ENCODE measurements at places on chromosomes 6 and 20.
A peak's percentile ranks its signal among the peaks of the same experiment; 100 is the strongest.

- no peak for DNase-seq
These were observed 61.5 kb upstream of the FKBP1C start for GRCh38 chr6:63149730-63150129.

GRCh38 chr6:145214570-145214969, 520.8 kb downstream of the EPM2A start:
- DNase-seq, result peak; percentile 23

DNA sequence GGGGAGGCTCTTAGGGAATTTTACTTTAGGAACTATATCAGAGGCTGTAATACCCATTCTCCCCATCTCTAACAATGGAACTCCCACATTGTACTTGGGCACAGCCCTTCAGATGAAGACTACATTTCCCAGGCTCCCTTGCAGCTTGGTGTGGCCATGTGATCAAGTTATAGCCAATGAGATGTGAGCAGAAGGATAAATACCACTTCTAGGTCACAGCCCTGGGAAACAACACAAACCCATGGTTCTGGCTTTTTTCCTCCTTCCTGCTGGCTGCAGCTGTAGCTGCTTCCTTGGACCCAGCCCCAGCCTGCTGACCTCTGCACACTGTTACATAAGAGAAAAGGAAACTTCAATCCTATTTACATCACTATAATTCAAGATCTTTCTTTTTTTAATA, 445.9 kb upstream of the JARID2 start:
- peak; percentile 84 for DNase-seq

GRCh38 chr6:114419175-114419574, 76.4 kb upstream of the HS3ST5 start:
- no peak for DNase-seq

- DNase-seq, result no peak
These were observed 712 bp downstream of the DEK start for GRCh38 chr6:18263418-18264218.

DNA sequence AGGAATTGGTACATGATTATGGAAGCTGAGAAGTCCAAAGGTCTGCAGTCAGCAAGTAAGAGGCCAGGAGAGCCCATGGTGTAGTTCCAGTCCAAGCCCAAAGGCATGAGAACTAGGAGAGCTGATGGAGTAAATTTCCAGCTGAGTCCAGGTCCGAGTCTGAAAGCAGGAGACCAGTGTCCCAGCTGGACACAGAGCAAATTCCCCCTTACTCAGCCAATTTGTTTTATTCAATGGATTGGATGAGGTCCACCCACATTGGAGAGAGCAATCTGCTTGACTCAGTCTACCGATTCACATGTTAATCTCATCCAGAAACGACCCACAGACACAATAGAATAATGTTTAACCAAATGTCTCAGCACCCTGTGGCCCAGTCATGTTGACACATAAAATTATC, 14.9 kb downstream of the TMEM181 start:
- no peak for DNase-seq

GRCh38 chr6:30615219-30615957, 1.7 kb downstream of the PPP1R10 start:
- DNase-seq, result peak; percentile 92

- peak; percentile 95 for DNase-seq
These were observed at the start of gene ULBP2 for GRCh38 chr6:149941583-149942460. Gene ULBP2 (plus strand): TSS chr6:149942014. CDS start chr6:149942073, 59 bp downstream.

DNA sequence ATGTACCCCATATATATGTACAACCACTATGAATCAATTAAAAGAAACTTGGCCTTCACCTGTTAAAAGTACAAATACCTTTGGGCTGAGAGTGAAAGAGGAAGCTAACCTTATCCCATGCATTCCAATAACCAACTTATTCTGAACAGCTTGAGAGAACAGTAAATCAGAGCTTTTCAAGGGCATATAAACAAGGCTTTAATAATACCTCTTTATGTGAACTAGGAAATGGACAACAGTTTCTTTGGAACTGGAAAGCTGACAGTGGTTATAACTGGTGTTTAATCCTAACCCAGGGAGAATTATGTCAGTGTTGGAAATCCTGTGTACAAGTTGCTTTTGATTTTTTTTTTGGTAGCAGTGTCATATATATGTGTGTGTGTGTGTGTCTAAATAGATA, 170.5 kb downstream of the TFAP2B start:
- DNase-seq, result no peak

DNA sequence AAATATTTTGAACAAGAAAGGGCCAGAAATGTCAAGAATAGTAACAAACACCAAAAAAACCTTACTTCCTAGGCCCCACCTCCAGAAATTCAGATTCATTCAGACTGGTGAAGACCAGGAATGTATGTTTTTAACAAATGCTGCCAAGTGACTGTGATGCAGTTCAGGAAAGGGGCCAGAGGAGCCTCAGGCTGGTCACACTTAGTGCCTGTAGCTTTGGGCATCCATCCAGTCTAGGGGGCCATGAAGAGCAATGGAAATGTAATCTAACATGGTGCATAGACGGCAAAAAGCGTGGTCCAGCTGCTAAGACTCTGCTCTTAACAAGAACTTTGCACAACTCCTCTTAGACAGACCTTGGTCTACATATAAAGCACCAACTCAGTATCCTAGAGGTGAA, 7.1 kb downstream of the GJA1 start:
- DNase-seq, result no peak

- DNase-seq, result no peak
These were observed 154.0 kb downstream of the ZDHHC14 start for GRCh38 chr6:157534977-157535339.

- no peak for DNase-seq
These were observed 18.3 kb upstream of the ASF1A start for GRCh38 chr6:118875672-118876071.

DNA sequence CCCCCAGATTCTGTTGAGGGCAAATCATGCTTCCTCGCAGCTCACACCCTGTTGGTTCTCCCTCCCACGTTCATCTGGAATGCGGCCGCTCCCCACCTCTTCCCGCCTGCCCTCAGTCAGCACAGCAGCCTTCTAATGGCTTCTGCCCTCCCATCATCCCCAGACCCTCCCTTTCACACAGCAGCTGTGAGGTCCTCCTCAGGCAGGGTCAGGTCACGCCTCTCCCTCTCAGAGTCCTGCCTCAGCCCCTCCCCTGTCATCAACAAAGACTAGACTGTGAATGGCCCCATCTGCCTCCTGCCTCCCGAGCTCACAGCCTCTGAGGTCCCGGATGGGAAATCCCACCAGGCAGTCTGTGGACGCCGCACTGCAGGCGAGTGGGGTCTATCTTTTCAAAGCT, 7.9 kb upstream of the BHLHE23 start:
- DNase-seq, result no peak

DNA sequence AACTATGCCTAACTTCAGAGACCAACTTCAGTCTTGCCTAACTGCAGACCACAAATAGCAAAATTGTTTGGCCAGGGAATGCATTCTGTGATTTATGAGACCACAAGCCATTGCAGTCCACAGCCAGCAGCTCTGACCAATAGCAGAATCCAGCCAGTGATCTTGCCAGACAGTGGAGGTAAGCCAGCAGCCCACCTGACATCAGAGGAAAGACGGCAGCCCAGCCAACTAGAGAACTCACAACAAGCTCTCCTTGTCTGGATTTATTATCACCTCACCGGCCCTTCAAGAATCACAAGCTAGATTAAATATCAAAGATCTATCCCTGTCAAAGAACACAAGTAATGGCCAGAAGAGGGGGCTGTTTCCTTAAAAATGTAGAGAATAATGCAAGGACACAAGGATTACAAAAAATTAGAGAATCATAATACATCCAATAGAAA, 66.5 kb upstream of the SLC35F1 start:
- DNase-seq, result peak; percentile 33

DNA sequence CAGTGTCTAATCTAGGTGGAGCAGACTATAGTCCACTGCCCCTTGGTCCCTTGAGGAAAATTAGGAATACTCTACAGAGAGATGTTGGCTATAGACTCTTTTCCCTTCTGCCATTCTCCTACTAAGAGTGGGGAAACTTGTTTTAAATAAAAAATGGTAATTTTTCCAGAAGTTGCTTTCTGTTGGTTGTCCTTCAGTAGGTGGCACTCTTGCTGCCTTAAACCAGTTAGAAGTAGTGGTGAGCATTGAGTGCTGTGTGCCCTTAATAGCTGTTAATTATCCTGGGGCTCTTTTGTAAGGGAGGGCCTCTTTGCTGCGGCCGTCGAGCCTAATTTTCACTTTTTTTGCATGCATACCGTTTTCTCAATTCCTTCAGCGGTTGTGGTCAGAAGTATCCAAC, 2.8 kb downstream of the CMTR1 start:
- DNase-seq, result no peak

GRCh38 chr20:33709905-33710541, 10.1 kb downstream of the PXMP4 start:
- no peak for DNase-seq

GRCh38 chr20:2521369-2522305, 12.9 kb upstream of the ZNF343 start:
- DNase-seq, result peak; percentile 37

- no peak for DNase-seq
These were observed 123.4 kb upstream of the SUPT3H start for GRCh38 chr6:45500924-45501816.

DNA sequence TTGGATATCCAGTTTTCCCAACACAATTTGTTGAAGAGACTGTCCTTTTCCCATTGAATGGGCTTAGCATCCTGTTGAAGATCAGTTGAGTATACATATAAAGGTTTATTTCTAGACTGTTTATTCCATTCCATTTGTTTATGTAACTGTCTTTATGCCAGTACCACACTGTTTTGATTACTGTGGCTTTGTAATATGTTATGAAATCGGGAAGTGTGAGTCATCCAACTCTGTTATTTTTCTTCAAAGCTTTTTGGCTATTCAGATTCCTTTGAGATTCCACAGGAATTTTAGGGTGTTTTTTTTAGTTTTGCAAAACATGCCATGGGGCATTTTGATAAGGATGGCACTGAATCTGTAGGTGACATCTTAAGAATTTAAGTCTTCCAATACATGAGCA, 188.3 kb downstream of the BMP7 start:
- no peak for DNase-seq

DNA sequence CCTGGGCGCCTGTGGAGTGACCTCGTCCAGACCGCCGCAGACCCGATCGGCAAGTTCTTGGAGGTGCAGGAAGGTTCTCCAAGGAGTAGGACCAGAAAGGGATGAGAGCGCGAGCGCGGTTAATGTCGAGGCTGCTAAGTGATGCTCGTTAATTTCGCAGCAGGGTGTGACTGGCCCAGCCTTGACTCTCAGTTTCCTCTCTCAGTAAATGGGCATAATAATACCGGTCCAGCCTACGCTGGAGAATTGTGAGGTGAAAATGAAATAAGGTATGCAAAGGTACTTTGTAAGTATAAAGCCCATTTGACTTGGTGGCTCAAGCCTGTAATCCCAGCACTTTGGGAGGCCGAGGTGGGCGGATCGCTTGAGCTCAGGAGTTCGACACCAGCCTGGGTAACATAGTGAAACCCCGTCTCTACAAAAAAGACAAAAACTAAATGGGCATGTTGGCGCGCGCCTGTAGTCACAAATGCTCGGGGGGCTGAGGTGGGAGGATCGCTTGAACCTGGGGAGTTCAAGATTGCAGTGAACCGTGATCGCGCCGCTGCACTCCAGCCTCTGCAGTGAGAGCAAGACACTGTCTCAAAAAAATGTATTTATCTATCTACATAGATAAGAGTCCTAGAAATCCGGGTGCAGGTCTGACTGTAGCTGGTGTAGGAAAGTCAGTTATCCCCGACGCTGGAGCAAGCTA, 634 bp upstream of the BTBD9 start:
- no peak for DNase-seq

DNA sequence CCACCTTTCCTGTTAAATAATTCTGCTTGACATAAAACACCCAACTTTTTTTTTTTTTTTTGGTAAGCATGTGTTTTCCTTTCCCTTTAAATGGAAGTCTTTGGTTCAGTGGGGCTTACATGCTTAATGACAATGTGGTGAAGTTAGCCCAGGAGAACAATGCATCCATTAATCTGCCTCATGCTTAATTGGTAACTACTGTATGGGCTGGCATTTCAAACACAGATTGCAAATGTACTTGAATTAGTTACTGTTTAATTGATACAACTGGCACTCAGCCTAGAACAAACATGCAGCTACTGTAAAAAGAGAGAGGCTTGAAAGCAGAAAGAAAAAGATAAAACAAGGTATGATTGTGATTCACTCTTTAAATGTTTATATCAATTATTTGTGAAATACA, 483.6 kb upstream of the NOX3 start:
- no peak for DNase-seq

- DNase-seq, result no peak
These were observed 28.1 kb downstream of the NFYA start for GRCh38 chr6:41100871-41101287.

- no peak for DNase-seq
These were observed 114.6 kb upstream of the TAB2 start for GRCh38 chr6:149202952-149203351.

DNA sequence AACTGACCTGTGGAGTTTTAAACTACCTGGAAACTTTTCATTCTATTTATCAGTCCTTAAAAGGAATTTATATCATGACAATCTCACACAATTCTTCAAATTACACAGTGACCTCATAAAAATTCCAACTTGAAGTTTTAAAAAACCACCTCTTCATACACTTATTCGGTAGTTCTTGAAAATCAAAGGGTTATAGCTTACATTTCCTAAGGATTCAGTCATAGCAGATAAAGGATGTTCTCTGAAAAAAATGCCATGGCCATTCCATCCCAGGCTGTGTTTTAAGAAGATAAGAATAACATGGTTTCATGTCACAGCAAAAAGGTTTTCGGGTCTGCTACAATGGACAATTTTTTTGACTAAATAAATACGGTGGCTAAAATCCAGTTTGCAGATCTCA, 41.2 kb downstream of the GOPC start:
- DNase-seq, result no peak

GRCh38 chr6:166515072-166515810, 71.2 kb downstream of the RAMACL start:
- peak; percentile 79 for DNase-seq

DNA sequence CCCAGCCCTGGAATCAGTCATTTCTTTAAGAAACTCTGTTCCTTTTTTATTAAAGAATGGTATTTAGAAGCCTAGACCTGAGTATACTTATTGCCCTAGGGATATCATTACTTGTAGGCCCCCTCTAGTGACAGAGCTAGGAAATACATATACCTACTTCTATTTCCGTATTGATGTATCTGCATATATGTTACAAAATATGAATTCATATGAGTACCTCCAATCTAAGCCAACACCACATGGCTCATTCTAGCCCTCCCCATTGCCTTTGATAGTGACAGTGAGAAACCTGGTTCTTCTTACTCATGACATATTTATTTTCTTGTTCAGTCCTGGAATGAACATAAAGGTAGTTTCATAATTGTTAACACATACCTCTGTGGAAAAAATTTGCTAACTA, 137.2 kb downstream of the FARS2 start:
- DNase-seq, result peak; percentile 61

DNA sequence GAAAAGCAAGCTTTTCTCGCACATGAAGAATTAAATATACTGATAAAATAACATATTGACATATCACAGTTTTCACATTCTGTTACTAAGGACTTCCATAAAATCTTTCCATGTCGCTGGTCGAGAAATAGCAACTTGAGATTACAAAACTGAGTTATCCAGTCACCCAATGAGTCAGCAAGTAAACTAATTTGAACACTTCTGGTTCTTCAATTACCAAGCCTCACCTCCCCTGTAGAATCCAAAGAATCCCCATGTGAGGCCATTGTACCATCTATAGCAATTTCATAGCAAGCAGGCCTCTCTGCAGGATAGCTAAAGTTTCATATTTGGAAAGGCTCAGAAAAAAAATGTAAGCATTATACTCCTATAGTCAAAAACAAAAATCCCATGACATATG, 87.3 kb downstream of the PKHD1 start:
- DNase-seq, result no peak
